Stimulated activated CD8-positive, alpha-beta memory T cell treated with anti-CD3 and anti-CD28 coated beads, Interleukin-4, amount 100 ng/mL, for 1 hour (primary cell): ENCODE measurements at places on chromosomes 3 and 15.

DNA sequence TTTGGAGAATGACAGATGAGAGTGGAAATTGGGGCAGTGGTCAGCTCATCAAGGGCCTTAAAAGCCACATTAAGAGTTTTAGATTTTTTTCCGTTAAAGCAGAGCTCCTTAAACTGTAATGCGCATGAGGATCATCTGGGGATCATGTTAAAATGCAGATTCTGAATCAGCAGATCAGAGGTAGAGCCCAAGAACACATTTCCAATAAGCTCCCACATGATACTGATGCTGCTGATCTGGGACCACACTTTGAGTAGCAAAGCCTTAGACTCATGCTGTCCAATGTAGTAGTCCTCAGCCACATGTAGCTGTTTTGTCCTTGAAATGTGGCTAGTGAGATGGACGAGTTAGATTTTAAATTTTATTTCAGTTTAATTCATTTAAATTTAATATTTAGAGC, 26.3 kb upstream of the POMGNT2 start:
- no peak for DNase-seq

- no peak for DNase-seq
These were observed 257.8 kb downstream of the CD47 start for GRCh38 chr3:107833043-107833442.

DNA sequence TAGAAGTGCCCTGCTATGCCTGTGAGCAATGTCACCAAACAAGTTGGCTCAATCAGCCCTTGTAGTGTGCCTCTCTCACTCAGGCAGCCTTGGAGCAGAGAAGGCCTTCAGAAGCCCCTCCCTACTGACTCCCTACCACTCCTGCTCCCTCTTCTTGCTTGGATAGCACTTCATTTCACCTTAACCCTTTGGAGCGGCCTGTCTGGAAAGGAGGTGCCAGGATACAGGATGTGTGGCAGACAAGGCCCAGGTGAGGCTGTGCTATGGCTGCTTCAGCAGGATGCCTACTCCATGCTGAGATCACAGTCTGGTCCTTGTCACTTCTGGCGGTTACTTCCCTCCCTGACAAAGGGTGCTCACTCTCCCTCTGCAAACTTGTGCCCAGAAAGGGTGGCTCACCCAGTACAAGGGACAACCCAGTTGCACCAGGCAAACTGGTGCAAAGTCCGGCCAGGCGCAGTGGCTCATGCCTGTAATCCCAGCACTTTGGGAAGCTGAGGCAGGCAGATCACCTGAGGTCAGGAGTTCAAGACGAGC, 1.1 kb downstream of the MON1A start:
- no peak for DNase-seq

GRCh38 chr3:108093616-108094015, 2.8 kb upstream of the CD47 start:
- DNase-seq, result no peak

DNA sequence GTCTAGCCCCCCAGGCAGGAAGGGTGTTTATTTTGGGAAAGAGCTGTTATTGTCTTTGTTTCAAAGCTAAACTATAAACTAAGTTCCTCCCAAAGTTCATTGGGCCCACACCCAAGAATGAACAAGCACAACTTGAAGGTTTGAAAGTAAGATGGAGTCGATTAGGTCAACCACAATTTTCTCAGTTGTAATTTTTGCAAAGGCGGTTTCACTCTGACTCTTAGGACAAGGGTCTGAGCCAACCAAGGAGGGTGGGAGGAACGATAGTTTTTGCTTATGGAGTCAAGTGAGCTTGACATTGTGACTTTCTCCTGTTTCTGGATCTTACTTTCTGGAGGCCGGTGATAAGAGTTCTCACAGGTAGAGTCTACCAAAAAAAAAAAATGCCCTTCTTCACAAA, 5.8 kb upstream of the ZNF770 start:
- no peak for DNase-seq

- no peak for DNase-seq
These were observed 51.8 kb upstream of the ADPGK start for GRCh38 chr15:72835294-72835890.

DNA sequence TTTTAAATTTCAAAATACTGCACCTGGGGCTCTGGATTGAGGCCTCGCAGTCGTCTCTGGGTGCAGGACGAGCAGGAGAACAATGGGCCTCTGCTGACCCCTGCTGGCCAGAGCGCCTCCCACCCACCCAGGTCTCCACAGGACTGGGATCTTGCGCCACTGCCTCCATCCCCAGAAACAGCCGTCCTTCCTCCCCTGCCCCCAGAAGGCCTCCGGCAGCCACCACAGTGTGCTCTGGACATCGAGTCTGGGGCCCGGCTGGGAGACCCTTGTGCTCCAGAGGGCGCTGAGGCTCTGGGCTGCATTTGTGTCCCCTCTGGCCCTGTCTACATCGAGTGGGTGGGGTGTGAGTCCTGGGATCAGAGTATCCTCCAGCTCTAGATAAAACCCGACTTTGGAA, 6.7 kb upstream of the ACSBG1 start:
- DNase-seq, result peak; percentile 70

DNA sequence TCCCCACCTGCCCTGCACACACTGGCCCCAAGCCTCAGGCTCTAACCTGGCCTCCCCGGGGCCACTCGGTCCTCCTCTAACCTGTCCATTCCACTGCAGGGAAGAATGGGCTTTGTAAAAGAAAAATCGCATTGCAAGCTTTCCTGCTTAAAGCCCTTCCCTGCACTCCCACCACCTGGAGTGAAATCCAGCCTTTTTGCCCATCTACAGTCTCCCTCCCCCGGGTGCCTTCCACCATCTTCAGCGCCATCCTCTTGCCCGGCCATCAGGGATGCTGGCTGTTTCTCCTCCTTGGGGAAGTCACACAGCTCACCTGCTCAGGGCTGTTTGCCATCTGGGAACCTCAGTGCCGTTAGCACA, 266.9 kb downstream of the OCA2 start:
- DNase-seq, result no peak

GRCh38 chr3:126136428-126137220, 43.8 kb downstream of the ALDH1L1 start:
- DNase-seq, result no peak

GRCh38 chr3:44030687-44031305, 210.9 kb upstream of the TOPAZ1 start:
- no peak for DNase-seq

- DNase-seq, result no peak
These were observed 43.5 kb downstream of the ARRDC4 start for GRCh38 chr15:98003996-98004395.

DNA sequence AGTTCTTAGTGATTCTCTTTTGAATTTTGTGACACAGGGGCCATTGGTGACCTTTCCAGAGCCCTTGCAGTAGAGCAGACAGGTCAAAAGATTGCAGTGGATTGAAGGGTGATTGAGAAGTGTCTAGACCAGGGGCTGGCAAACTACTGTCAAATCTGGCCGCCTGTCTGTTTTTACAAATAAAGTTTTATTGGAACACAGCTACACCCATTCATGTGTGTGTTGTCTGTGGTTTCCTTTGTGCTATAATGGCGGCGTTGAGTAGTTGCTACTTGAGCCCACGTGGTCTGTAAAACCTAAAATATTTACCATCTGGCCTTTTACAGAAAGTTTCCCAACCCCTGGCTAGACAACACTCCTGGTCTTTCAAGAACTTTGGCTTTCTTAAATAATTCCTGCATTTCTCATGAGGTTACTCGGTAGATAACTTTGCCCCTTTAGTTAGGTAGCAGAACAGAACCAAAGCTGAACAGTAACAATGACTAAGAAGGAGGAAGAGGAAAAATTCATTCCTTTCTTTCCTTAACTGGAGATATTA, 265.1 kb upstream of the NR2E3 start:
- no peak for DNase-seq

DNA sequence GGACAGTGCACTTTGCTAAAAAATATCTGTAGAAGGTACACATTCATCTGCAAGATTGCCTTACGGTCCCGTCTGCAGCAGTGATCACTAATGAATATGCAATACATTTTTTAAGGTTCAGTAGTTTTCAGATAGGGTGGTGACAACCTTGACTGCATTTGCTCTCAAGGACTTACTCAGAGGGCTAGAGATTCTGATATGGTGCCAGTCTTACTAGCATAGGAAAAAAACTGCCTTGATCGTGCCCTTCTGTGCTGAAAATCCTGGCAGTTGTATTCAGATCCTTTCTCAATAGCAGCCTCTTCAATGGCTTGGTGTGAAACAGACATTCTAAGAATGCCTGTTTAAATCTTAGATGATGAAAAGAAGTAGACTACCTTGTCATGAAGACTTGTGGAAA, 411.9 kb upstream of the CCDC54 start:
- no peak for DNase-seq

- DNase-seq, result no peak
These were observed 551.9 kb upstream of the GOLIM4 start for GRCh38 chr3:168647582-168647981.

DNA sequence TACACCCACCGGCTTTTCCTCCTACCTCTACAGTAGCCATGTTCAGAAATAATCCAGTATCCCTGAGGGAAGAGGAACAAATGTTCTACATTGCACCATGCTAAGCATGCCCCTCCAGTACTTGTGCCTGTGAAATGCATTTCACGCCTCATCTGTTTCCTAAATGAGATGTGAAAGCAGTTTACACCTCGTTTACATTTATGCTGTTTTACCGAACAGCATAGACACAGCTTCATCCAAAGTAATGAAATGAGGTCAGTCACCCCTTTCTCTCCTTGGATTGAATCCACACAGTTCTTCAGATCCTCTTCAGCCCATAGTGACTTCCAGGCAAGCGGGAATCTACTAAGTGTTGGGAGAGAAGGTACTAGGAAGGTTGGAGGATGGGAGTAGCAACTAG, 514.3 kb downstream of the PDCD6IP start:
- DNase-seq, result no peak

- no peak for DNase-seq
These were observed 1.1 kb upstream of the PLCH1 start for GRCh38 chr3:155745795-155746550.

DNA sequence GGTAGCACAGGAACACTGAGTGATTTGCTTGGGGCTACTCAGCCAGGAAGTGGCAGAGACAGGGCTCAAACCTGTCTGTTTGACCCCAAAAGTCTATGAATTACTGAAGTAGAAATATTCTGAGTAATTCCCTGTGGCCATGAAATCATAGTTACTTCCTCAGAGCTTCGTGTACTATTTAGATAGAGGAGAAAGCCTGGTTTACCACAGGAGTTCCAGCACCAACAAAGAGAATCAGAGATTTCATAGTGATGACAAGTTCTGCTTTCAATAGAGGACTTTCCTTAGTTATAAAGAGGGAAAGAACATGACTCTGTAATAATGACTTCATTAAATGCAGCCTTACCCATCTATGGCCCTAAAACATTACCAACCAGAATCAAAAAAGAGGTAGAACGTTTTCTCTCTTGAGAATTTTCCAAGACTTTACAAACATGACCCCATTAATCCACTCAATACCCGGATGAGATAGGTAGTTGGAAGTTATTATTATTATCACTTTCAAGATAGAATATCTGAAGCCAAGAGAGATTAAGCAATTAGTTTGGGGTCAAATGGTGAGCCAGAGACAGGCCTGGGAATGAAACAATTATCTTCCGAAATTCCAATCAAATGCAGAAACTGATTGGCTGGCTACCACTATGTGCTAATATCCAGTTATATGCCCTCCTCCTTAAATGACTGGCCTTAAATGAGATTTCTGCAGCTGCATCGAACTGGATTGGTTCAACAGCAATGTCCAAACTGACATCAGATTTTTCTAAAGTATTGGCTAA, 13.6 kb upstream of the WNT5A start:
- no peak for DNase-seq

GRCh38 chr15:68047826-68048225, 6.3 kb upstream of the PIAS1 start:
- no peak for DNase-seq

DNA sequence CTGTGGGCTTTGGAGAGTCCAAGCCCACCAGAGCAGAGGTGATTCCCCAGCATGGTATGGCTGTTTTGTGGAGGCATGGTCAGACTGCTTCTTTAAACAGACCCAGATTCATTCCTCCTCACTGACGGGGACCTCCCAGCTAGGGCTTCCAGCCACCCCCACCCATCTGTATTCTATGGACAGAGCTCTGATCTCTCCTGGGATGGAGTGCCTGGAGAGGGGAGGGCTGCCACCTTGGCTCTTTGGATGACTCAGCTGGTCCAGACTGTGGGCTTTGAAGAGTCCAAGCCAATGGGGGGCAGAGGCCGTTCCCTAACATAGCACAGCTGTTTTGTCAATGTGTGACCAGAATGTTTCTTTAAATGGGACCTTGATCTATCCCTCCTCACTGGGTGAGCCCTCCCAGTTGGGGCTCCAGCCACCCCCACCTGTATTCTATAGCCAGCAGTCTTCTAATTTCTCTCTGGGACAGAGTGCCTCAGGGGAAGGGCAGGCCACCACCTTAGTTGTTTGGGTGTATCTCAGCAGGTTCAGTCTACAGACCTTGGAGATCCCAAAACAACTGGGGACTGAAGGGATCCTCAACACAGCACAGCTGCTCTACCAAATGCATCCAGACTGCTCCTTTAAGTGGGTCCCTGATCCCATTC, 122.0 kb upstream of the OSTN start:
- DNase-seq, result no peak
